ENCODE measurements at places on chromosomes 2 and 18. TPM values are rescaled to one million over a fixed set of nuclear protein-coding genes. Genes with fewer than 3 reads are reported as not detected.

GRCh38 chr2:126220331-126220730, 435.6 kb upstream of the GYPC start:
- no peak for DNase-seq

The POTEI gene
- total RNA-seq: not detected

DNA sequence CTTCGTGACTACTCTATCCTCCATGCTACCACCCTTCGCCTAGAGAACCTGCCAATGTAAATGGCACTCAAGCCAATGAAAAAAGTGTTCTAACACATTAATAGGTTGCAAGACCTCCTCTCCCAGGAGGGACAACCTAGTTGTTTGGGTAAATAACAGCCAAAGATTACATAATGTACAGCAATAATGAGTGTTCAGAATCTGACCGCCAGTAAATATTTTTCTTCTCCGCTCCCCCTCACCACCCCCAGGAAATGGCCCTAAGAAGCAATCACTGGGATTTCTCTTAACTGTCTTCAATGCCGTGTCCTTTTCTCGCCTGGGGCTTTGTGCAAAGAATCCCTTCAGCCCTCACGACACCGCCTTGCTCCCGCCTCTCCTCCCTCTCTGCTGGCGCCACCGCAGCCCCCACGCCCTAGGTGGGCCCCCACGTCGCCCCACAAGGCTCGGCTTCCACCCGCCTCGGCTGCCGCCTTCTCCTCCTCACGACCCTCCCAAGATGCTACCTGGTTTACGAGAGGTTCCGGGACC, 458 bp downstream of the HYCC2 start:
- no peak for DNase-seq

DNA sequence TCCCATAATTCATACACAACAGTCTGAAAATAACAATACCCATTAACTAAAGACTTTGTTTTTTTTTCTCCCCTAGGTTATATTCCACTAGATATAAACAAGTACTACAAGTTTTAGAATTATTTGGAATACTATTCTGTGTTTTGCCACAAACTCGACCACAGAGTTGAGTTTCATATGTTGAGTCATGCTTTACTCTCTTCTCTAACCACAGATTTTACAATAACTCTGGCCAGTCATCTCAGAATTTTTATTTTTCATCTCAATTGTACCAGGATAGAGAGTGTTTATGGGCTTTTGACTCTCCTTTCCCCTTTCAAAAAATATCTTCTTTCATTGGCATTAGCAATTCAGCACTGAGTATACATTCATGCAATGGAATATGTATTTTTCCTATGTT, 348.7 kb upstream of the GALNT5 start:
- DNase-seq: no peak

- no peak for DNase-seq
Observed at GRCh38 chr2:15084826-15085489, 452.4 kb downstream of the LRATD1 start.

DNA sequence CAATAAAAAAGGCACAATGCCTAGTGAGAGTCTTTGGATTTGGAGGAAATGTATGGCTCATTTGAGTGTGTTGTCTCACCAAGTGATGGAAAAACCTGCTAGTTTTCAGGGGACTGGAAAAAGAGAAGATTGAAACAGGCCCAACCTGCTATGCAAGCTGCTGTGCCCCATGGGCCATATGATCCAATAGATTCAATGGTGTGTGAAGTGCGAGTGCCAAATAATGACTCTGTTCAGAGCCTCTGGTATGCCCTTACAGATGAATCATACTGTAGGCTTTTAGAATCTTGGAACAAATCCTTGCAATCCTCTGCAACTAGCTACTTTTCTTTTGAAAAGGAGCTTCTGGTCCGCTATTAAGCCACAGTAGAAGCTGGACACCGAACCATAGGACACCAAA, 529.8 kb upstream of the CNTNAP5 start:
- no peak for DNase-seq

The CXCR1 gene
- total RNA-seq: not detected

The PTPRN gene
- total RNA-seq: not detected

DNA sequence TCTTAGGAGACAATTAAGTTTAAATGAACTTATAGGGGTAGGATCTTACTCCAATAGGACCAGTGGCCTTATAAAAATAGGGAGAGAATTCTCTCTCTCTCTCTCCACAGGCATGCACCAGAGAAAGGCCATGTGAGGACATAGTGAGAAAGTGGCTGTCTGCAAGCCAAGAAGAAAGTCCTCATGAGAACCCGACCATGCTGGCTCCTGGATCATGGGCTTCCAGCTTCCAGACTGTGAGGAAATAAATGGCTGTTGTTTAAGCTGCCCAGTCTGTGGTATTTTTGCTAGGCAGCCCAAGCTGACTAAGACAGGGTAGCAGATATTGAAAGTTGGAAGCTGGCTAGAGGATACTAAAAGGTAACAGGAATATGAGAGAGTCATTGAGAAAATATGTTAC, 454.0 kb downstream of the NBAS start:
- no peak for DNase-seq

The ASPRV1 gene
- 2.3 TPM for total RNA-seq

The FHOD3 gene
- not detected for total RNA-seq

The UGT1A8 gene
- total RNA-seq: not detected

The VAMP5 gene
- 24.6 TPM for total RNA-seq

DNA sequence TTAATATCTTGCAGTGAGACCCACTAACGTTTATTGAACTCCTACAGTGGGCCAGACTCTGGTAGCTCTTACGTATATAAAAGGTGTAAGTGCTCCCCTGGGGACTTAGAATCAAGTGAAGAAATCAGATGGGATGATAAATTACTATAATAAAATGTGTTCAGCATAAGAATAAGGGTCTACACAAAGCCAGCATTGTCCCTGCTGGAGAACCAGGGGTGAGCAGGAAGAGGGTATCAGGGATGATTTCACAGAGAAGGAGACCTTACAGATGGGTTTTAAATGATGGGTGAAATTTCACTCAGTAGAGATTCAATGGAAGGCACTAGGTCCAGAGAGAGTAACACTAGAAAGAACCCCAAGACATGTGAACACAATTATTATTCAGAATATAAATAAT, 20.7 kb downstream of the NRXN1 start:
- DNase-seq: no peak

GRCh38 chr2:204199357-204199756, 262.8 kb downstream of the ICOS start:
- DNase-seq: no peak

DNA sequence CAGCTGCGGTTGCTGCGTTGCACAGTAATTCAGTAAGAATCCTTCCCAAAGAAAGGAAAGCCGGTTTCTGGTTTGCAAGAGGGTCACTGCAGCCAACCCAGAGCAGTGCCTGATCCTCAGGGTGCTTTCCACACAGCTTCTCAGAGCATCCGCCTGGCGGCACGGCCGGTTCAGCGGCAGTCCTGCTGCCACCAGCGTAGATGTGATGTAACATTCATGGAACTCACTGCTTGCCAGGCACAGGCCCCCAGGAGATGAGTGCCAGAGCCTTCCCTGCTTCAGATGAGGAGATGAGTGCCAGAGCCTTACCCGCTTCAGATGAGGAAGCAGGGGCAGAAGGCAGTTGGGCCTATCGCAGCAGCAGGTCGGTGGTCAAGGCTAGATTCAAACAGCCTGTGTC, 230.2 kb downstream of the GBX2 start:
- no peak for DNase-seq

DNA sequence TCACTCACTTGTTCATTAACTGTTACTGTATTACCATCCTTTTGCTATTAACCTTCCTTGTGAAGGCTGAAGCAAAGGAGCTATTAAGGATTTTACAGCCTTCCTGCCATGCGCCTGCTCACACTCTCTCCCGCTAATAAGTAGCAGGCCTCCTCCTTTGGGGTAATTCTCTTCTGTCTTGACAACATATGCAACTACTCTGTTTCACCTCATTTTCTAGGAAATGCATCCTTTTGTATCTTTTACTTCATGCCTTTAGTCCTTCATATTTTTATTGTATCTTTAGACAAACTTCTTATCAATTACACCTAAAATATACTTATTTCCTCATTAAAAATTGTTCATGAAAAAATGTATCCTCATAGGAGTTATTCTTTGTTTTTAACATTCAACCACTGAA, 434.9 kb upstream of the LYPD1 start:
- no peak for DNase-seq

The DIS3L2 gene
- total RNA-seq: 59.1 TPM

DNA sequence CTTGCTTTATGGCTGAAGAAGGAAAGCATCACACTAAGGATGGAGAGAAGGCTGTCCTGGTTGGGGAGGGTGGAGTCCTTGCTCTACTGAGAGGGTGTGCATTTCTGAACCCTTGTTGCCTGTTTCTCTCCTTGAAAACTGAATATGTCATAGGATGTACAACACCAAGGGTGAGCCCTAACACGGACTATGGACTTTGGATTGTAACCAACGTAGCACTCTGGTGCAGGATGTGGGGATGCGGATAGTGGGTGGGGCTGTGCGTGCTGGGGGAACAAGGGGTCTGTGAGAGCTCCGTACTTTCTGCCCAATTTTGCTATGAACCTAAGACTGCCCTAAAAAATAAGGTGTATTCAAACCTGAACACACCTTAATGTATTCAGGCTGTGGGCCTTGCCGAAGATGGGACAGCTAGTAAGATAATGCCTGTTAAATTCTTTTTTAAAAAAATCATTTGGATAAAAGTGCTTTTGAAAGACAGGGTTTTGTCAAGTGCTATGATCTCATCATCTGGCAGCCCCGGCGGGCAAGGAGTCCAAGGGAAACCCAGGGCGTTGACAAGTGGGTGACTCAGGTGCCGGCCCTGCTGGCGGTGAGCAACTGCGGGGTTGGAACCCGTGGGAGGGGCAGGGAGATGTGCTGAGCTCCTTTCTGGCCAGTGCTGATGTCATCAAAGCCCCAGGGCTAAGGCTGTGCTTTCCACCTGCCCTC, 54.0 kb downstream of the GATA6 start:
- DNase-seq: no peak

- DNase-seq: no peak
Observed at GRCh38 chr2:7539760-7540159, 622.5 kb downstream of the RNF144A start.

The SLC30A3 gene
- not detected for total RNA-seq

DNA sequence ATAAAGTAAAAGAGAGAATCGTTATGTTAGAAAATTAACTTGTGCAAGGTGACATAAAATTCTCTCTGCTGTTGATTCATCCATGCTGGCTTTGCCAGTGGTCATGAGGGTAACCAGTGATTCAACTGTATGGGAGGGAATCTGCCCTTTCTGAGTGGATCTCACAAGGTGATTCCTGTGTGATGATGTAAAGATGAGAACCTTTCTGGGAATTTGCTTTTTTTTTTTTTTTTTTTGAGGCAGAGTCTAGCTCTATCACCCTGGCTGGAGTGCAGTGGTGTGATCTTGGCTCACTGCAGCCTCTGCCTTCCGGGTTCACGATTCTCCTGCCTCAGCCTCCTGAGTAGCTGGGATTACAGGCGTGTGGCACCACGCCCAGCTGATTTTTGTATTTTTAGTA, 23.3 kb downstream of the RAB31 start:
- no peak for DNase-seq

The CGREF1 gene
- total RNA-seq: 0.22 TPM

DNA sequence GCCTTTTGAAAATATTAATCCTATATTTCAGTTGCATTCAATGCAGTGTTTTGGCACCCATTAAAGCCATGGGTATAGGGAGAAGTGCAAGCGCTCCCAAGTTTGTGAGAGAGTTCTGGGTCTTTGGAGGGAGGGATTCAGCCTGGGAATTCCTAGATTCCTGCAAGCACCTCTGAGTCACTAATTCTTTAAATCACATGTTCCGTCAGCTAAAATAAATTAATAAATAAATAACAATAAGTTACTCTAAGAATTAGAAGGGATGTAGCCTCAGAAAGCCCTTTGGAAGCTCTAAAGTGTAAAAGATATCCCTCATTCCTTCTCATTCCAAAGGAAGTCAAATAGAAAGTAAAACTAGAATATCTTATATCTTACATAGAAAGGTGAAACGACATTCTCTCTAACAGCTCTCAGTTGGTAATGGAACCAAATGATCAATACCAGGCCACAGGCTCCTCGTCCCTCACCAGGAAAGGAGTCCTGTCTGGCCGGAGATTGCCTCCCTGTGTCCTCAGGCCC, 222.4 kb upstream of the RBBP8 start:
- DNase-seq: no peak

DNA sequence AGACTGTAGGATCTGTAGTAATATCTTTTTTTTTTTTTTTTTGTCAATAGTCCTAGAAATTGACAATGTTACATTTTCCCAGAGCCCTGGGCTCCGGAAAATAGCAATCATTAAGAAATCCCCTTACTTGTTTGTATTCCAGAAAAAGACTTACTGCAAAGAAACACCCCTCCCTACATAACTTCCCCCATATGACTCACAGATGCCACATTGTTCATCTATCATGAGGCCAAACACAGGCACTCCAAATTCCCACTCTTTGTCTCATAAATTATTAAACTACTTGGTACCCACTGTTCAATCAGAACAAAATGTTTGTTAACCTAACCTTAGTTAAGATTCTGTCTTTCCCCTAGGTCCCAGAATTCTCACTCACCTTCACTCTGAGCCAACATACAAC, 53.5 kb downstream of the TEX51 start:
- no peak for DNase-seq

The CYRIA gene
- 1.6 TPM for total RNA-seq

DNA sequence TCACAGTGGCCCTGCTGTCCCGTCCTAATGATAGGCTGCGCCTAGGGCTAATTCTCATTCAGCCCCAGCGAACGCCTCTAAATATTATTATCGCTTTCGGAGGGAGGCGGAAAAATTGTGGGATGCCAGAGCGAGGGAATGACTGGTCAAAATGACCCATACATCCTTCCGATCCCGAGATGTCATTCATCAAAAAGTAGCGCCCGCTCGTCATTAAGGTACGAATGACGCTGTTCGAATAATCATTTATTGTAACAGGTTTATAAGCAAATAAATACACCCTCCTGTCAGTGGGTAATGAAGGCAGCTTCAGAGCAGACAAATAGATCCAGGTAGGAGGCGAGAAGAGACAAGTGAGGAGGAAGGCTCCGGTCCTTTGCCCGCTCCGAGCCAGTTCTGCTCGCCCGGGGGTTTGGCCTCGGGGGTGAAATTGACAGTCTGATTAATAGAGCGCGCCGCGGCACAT, at the start of gene EVX2:
Gene EVX2, minus strand, starts transcription at position 167 of the 466 bp plus-strand sequence. CDS start 186 bp downstream, outside the sequence.
- DNase-seq: no peak

DNA sequence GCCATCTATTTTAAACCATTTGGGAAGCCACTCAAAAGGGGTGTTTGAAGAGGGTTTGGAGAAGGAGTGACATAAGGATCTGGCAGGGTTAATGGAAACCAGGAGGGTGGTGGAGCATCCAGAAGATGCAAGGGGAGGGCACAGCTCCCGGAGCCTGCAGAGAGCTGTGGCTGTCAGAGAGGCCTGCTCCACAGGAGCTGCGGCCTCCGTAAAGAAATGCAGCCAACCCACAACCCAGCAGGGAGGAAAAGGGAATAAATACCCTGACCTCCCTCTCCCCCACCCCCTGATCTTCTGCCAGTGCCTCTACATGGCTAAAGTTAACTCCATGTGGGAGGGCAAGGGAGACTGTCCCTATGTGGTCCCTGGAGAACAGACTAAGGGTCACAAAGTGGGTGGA, 567.1 kb upstream of the POU3F3 start:
- DNase-seq: no peak

- DNase-seq: no peak
Observed at GRCh38 chr2:66432801-66433694, 1.9 kb upstream of the MEIS1 start.

The HOXD13 gene
- total RNA-seq: not detected

GRCh38 chr2:33221046-33221784, 255.2 kb upstream of the RASGRP3 start:
- DNase-seq: no peak

Data from naive thymus-derived CD8-positive, alpha-beta T cell (primary cell).